HepG2 (cell line): ENCODE measurements at places on chromosomes 7 and 10.

GRCh38 chr10:118304521-118304920 is 37.6 kb downstream of the FAM204A start:
- no peak for DNase-seq

DNA sequence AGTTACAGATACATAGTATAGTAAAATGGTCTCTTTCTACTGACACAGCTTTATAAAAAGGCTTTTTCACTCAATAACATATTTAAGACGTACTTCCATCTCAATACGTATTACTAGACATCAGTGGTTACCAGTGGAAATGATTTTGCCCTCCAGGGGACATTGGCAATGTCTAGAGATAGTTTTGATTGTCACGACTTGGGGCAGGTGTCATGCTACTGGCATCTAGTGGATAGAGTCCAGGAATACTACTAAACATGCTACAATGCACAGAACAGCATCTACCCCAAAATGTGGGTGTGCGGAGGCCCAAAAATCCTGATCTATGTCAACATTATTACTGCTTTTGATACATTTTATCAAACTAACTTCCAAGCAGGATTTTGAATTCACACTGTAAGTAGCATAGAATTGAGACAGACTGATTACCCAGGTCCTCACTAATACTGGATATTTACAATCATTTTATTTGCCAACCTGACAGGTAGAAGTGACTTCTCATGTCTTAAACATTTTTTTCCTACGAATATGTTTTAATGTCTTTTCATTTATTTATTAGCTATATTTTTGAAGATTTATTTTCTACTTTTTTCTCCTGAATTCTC is 53.8 kb downstream of the HGF start:
- peak; percentile 1 for DNase-seq

DNA sequence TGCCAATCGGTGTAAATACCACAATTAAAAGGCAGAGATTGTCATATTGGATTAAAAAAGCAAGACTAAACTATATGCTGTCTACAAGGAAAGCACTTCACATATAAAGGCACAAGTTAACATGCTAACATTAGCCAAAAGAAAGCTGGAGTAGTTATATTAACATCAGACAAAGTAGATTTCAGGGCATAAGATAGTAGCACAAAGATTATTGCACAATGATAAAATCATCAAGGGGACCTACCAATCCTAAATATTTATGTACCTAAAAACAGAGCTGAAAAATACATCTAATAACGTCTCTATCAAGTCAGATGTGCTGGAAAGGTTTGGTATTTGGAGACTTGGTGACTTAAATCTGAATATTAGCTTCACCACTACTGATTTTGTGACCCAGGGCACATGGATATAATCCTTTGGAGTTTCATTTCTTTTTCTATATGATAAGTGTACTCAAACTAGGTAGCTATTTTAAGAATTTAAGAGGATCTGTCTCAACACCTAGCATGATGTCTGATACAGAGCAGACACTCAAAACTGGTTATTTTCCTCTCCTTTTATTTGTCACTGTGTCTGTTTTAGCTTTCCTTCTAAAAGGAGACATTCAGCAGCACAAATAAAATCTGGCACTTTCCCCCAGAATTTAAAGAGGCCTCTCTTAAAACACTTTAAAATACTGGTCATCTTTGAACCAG is 156.5 kb downstream of the DOCK4 start:
- DNase-seq, result no peak

GRCh38 chr7:149733131-149733923 is 40.1 kb downstream of the ZNF467 start:
- no peak for DNase-seq

GRCh38 chr7:15750727-15751126 is 64.2 kb upstream of the MEOX2 start:
- DNase-seq, result no peak

GRCh38 chr10:106980495-106981451 is 183.7 kb downstream of the SORCS1 start:
- no peak for DNase-seq

- no peak for DNase-seq
Observed at GRCh38 chr7:47207956-47208355, 374.0 kb downstream of the TNS3 start.

- no peak for DNase-seq
Observed at GRCh38 chr10:101446947-101447346, 93.0 kb downstream of the BTRC start.

DNA sequence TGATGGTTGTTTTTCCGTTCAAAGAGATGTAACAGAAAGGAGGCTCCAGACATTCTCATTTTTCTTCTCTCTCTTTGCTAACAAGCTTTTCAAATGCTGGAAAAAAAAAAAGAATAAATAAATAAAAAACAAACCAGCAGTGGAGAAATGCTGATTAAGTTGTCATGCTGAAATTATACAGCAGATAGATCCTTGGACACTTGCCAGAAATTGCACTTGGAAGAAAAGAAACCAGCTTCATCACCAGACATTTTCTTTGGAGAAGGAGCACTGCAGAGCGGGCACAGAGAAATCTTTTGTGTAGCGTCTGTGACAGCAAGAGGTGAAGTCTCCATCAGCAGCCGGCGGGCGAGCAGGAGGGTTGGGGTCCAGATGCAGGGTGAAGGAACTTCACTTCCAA is 55.8 kb downstream of the CLRN3 start:
- DNase-seq, result no peak

- no peak for DNase-seq
Observed at GRCh38 chr7:32161708-32162107, 91.5 kb upstream of the PDE1C start.

- peak; percentile 38 for DNase-seq
Observed at GRCh38 chr7:1136841-1137516, 23.0 kb downstream of the ZFAND2A start.
